Inflammatory macrophage (primary cell): ENCODE measurements at places on chromosomes 4 and X.
A peak's percentile ranks its signal among the peaks of the same experiment; 100 is the strongest.

GRCh38 chr4:106809076-106809475, 227.0 kb downstream of the DKK2 start:
- DNase-seq: peak; percentile 68

DNA sequence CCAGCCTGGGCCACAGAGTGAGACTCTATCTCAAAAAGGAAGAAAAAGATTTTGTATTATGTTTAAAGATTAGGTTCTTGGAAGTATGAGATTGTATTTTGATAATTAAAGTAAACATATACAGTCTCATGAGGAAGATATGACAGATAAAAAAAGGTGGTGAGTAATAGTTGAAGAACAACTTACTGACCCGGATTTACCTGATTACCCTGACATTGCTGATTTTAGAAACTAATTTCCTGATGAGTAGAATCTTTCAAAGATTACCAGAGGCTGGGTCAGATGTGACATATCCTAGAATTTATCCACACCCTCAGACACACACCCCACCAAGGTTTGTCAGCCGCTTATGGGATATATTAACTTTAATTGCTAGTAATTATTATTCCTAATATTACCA, 9.5 kb downstream of the CDKL5 start:
- DNase-seq: no peak

GRCh38 chrX:10516781-10517322, 103.5 kb downstream of the MID1 start:
- no peak for DNase-seq

DNA sequence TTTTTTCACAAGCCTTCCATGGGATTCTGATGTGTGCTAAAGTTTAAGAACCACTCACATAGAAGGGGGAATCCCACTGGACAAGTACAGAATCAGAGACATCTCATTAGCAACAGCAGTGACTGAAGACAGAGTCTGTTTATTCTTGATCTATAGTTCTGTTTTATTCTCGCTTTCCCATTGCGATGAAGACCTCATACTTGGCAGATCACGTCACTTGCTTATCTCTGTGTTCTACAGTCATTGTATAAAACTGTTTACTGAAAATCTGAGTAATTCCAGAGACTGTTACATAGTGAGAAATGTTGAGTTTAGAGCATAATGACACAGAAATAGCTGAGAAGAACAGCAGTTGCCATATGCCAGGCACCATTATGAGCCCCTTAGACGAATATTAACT, 185.5 kb downstream of the PTTG2 start:
- DNase-seq: no peak

GRCh38 chrX:29090811-29091210, 503.6 kb downstream of the IL1RAPL1 start:
- DNase-seq: no peak

- DNase-seq: no peak
Measured at GRCh38 chrX:67612231-67612630, 68.4 kb downstream of the AR start.
